ENCODE measurements at places on chromosomes 2 and 18.

DNA sequence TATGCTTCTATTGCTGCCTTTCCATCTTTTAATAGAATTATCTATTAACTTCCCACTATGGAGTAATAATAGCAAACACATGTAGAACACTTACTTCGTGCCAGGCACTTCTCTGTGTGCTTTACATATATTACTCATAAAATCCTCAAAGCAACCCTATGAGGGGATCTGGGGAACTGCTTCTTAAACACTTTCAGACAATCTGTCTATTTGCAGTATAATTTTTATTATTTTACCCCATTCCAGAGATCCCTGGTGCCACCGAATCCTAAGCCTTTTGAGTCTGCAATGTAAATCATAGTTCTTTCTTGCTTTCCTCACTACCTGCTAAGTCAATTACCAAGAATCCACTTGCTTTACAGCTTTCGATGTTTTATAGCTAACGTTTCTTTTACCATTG lies 25.6 kb upstream of the GCFC2 start:
- DNase-seq: no peak

DNA sequence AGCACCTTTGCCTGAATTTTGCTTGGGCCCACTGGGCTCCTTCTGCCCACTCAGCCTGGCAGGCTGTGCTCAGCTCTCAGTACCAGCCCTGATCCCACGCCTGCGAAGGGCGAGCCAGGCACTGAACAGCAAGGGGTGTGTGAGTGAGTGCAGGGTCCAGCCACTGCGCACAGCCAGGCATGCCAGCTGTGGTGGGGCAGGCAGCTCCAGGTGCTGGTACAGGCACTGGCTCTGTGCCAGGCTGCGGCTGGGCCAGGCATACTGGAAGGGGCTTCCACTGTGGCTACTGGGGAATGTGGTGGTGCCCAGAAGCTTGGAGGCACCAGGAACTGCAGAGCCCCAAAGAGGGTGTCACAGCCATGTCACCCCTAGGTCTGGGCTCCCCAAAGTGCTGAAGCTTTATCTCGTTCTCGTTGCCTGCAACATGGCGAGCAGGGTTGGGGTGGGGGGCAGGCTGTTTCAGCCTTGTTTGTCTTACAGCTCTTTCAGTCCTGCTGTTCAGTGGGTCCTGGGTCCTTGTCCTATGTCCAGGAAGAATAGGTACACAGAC lies 8.8 kb downstream of the DYSF start:
- DNase-seq: no peak

DNA sequence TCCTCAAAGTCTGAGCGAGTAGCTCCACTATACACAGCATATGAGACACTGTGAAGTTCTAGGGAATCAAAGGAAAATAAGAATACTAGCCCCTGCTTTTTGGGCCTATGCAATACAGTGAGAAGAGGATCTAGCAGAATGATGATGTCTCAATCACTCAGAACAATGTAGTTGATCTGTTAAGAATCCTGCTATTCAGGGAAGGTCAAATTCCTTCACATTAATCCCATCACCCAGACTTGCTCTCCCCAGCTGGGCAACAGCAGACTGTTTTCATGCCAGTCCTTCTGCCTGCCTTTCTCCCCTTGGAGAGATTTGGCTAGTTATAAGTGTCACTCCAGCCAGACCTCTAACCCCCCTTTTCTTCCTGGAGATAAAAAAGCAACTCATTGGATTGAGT lies 230.0 kb upstream of the EPHA4 start:
- no peak for DNase-seq

GRCh38 chr18:3502650-3503049 lies 52.7 kb downstream of the TGIF1 start:
- DNase-seq: no peak

GRCh38 chr2:12616456-12617156 lies 100.1 kb upstream of the TRIB2 start:
- no peak for DNase-seq

DNA sequence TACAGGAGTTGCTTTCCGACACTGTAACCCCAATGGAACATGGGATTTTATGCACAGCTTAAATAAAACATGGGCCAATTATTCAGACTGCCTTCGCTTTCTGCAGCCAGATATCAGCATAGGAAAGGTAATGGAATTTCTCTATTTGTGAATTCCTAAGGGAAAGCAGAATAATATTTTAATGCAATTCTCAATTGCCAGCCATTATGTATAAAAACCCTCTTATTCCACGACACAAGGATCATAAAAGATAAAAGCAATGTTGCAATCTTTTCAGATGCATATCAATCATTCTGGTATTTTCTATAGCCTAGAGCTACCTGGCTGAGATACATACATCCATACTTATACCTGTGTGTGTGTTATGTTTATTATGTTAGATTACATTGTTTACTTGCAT lies 31.2 kb downstream of the PTH2R start:
- no peak for DNase-seq

DNA sequence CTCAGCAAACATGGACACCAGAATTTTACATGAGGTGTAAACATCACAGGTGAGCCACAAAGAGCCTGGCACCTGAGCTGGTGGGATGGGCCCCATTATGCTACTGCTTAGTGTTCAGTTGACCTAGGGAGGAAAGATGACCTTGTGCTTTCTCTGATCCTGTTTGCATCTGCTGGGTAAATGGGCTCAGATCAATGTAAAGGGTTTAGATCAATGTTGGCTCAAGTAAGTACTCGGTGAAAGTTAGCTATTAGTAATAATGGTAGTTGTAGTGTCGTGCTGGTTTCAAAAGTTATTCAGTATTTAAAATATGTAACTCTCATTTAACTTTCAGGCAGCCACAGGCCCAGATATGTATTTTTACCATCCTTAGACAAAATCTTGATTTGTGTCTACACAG lies 19.8 kb downstream of the ABHD3 start:
- DNase-seq: no peak

DNA sequence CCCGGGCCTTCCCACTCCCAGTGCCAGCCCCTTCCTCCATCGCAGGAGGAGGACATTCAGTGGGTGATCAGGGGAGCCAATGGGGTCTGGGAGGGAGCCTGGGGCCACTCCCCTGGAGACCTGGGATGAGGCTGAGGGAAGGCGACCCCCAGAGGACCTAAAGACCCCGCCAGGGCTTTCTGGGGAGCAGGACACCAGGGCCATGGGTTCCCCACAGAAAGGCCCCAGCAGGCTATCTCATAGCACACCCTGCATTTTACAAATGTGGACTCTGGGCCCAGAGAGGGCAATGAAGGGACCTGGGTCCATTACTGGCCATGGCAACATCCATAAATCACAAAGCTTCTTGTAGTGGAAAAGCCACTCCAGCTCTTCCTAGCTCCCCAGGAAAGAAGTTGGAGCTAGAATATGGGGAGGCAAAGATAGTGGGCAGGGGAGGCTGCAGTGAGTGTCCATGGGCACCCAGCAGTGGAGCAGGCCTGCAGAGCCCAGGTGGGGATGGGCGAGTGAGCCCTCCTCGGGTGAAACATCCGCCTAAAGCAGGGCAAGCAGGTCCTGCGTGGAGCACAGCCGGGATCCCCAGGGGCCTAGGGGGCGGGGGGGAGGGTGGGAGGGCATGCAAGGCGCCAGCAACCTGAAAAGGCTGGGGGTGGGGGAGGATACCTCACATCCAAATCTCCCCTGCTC lies 13.8 kb downstream of the CYP26B1 start:
- no peak for DNase-seq

- DNase-seq: no peak
Measured at GRCh38 chr2:65636813-65637483, 204.5 kb upstream of the SPRED2 start.

GRCh38 chr2:120509991-120510735 lies 164.2 kb downstream of the INHBB start:
- no peak for DNase-seq

DNA sequence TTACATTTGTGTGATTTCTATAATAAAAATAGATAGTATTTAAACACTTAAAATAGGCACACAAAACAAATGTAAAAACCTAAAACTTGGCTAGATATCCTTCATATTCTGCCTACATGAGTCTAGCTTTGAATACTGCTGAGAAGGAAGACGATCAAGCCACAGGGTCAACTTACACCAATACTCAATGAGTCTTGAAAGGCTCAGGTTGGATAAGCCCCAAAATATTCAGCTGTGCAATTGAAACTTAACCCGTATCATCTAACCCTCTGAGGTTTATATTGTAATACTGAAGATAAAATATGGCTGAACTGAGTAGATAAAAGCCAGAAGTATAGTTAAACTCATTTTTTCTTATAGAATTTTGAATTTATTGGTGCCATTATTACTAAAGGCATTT lies 313.0 kb upstream of the NRXN1 start:
- no peak for DNase-seq

DNA sequence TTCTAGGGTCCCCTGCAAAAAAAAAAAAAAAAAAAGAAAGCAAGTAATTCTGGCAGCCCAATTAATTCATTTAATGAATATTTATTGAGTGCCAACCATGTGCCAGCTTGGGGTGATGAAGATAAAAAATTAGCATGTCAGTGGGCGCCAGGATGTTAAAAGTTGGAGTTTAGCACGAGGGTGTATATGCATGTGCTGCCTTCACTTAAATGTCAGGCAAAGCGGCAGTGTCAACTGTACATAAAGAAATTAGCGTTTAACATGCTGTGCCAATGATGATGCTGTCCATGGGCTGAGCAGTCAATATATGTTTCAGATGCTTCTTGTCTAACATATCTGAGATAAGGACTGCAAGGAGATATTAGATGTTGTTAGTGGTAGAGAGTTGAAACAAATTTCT lies 49.5 kb downstream of the ASAP2 start:
- no peak for DNase-seq

DNA sequence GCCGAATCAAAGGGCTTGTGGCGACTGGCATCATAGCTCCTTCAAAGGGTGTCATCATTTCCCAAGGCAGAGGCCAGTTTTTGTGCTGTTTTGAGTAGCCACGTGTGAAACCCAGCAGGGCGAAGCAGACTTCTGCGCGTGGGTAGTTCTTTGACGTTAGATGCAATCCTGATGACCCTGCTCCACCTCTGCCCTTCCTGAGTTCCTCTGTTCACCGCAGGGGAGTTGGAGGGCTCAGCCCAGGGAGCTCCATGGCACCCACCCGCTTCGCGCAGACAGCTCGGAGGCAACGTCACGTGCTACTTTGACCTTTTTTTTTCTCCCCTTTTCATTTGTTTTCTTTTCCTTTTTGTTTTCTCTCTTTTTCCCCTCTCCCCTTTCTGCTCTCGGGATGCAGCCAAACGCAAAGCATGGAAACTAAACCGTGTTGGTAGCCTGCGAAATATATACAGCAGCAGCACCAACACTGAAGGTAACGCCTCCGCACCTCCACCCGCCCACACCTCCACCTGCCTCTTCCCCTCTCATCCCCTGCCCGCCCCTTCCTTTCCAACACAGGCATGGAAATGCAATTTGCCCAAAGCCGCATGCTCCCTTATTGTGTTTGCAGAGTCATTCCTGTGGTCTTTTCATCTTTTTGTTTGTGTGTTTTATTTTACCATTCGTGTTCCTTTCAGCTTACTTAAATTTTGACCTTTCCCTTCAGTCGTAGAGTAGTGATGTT lies 153.6 kb downstream of the GBX2 start:
- no peak for DNase-seq

- DNase-seq: peak; percentile 4
Measured at GRCh38 chr18:48828691-48829442, 121.9 kb downstream of the SMAD7 start.

GRCh38 chr2:157984866-157985265 lies 108.7 kb upstream of the ACVR1 start:
- DNase-seq: no peak

GRCh38 chr18:26804519-26804918 lies 61.0 kb downstream of the AQP4 start:
- DNase-seq: no peak

GRCh38 chr2:102250278-102250821 lies 61.0 kb upstream of the IL1RL1 start:
- no peak for DNase-seq

DNA sequence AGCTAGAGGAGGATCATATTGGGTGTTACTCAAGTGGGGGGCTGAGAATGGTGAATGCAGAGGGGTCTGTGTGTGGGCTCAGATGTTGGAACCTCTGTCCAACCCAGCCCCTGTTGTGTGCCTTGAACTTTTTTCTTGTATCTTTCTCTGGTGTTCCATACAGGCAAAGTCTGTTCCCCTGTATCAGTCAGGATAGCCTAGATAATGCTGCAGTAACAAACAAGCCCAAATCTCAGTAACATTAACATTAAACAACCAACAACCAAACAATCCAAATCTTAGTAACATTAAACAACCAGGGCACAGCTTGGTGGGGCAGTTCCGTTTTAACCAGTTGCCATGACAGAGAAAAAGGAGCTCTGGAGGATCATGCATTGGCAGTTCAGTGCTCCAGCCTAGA lies 103.7 kb downstream of the CTIF start:
- DNase-seq: no peak

DNA sequence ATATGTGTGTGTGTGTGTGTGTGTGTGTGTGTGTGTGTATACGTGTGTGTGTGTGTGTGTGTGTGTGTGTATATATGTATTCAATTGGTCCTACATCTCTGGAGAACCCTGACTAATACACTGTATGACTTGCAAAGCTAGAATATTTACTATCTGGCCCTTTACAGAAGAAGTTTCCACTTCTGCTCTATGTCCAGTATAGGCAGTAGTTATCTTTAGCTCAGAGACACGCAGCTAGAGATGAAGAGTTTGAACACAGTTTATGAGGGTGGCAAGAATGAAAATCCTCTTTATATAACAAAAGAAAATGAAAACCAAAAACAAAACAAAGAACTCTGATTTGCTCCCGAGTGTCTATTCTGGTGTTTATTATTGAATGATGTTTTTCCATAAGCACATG lies 201.2 kb downstream of the ASB1 start:
- no peak for DNase-seq

- DNase-seq: no peak
Measured at GRCh38 chr2:111958901-111959300, 60.5 kb downstream of the MERTK start.

- DNase-seq: no peak
Measured at GRCh38 chr2:215535125-215535668, 99.3 kb upstream of the FN1 start.

Measured in stimulated activated naive CD8-positive, alpha-beta T cell treated with anti-CD3 and anti-CD28 coated beads, Interleukin-15, amount 100 ng/mL, for 72 hours (primary cell).